ENCODE measurements at places on chromosomes 2 and 18.

- DNase-seq: no peak
These were observed 527.2 kb upstream of the SOX11 start for GRCh38 chr2:5164776-5165525.

- DNase-seq: no peak
These were observed 145.3 kb downstream of the C1D start for GRCh38 chr2:67917332-67918054.

DNA sequence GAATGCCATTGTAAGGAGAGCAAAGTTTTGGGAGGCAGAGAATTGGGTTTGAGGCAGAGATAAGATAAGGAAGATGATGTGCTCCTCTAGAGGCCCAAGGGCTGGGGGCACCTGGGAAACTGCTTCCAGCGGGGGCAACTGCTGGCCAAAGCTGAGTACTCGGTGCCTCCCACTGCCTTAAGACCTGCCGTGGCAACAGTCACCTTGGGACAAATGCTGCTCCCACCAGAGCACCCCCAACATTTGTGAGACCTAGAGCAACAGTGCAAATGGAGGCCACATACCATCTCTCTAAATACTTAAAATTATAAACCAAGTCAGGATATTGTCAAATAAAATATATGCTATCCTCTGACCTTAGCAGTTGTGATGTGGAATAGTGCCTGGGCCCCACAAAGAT lies 127.1 kb downstream of the CAPN13 start:
- DNase-seq: no peak

- DNase-seq: no peak
These were observed 146.5 kb downstream of the TRIM43 start for GRCh38 chr2:95738301-95738700.

DNA sequence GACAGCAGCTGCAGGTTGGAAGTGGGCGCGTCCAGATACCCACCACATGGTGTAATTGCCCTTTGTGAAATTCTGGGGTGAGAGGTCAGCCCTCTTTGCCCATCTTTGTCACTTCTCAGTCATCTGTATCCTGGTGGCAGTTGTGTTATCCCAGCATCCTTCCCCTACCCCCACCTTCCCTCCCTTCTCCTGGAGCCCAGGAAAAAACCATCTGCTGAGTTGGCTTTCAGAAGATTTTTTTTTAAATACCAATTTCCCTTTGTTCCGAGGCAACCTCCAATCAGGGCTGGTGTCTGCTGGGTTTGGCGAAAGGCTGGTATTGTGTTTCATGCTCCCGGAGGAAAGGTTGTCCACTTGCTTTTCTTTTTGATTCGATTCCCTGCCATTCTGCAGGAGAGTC lies 35.2 kb downstream of the SETBP1 start:
- DNase-seq: no peak

- no peak for DNase-seq
These were observed 65.4 kb downstream of the TRPM8 start for GRCh38 chr2:233982421-233983121.

DNA sequence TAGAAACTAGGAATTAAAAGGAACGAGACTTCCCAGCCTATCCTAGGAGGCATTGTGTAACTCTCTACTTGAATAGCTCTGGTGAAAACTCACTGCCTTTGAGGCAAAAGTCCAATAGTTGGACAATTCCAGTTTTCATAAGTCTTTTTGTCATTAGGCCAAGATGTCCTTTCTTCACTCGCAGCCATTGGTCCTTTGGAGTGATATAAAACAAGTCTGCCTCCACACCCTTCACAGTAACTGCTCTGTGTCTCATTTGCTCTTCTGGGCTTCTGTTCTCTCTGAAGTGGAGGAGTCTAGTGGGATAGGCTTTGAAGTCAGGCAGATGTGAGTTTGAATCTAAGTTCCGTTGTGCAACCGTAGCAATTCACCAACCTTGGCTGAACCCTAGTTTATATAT lies 28.2 kb downstream of the ANTXR1 start:
- no peak for DNase-seq

DNA sequence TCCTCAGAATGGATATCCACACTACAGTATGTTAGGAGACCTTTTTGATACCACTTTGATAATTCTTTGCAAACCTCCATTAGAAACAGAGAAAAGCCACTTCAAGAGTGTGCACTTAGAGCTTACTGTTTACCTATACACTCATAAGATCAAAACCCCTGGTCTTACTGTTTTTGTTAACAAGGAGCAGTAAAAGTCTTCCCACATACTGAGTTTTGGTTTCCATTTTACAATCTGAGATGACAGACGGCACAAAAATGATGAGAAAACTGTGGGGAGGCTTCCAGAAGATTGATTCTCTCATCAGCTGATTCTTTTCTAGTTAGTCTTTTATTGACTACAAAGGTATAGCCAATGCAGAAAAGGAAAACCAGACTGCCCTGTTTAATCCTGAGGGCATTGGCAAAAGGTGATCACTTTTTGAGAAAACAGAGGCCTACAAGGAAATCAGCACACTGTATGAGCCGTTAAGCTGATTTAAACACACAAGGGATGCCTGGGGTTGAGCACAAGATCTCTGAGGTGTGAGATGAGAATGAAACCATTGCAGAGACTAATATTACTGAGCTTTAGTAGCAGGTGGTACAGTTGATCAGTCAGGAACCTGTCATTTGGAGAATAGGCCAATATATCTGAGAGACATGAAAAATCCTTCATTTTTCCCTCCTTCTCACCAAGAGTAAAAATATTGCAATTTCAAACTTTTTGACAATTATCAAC lies 368.6 kb downstream of the GRB14 start:
- no peak for DNase-seq

DNA sequence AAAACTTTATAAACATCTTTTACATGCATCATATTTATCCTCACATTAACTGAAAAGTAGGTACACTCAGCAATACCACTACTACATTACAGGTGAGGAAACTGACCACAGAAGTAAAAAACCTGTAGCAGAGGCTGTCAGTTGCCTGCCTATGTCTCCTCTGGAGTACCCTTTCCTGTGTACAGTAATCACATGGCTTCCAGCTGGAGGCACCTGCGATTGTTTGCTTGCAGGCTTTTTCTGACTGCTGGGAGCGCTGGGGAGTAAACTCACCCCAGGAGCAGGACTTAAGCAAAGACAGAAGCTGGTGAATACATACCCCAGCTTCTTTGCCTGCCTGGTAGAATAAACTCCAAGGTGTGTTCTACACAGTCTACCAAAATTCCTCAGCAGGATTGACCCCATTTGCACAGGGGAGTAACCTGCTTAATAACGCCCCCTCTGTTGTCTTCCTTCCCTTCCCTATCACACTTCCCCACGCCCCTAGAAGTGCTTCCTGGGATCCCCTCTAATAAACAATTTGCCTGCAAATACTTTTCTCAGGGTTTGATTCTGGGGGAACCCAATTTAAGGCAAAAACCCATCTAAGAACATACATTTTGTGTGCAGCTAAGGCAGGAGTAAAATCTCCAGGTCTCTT lies 138.9 kb downstream of the PTH2R start:
- no peak for DNase-seq

- no peak for DNase-seq
These were observed 73.6 kb downstream of the CIB4 start for GRCh38 chr2:26567534-26567933.

DNA sequence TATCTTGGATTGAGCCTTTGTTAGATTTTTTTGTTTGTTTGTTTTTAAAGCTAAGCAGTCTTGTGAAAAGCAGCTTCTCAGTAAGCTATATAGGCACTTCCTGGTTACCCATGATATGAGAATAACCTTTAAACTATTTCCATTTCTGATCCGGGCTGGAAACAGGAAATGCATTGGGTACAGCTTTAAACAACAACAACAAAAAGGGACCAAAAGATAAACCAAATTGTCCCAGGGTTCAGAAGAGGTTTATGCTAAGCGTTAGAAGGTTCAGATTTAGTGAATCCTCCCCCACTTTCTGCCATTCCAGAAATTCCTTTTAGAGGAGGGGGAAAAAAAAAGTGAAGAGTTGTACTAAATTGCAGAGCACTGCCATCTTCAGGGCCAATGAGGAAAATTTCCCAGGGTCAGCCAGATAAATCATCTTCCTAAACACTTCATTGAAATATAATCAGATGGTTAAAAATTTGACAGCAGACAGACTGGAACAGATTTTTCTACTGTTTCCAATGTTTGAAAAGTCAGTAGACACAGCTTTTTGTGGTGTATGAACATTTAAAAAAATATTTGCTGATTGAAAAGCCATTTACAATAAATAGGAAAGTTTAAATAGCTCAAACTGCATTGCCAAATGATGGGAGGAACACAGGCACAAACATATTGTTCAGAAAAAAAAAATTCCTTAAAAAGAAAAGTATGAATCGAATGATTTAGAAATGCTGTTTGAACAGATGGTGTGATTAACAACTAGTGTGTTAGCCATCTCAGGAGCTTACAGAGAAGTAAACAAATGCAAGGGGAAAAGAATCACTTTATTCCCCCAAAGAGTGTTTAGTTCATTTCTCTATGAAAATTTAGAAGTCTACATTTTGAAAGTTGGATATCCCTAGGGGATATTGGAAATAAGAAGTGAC lies 189.9 kb upstream of the TANK start:
- no peak for DNase-seq

DNA sequence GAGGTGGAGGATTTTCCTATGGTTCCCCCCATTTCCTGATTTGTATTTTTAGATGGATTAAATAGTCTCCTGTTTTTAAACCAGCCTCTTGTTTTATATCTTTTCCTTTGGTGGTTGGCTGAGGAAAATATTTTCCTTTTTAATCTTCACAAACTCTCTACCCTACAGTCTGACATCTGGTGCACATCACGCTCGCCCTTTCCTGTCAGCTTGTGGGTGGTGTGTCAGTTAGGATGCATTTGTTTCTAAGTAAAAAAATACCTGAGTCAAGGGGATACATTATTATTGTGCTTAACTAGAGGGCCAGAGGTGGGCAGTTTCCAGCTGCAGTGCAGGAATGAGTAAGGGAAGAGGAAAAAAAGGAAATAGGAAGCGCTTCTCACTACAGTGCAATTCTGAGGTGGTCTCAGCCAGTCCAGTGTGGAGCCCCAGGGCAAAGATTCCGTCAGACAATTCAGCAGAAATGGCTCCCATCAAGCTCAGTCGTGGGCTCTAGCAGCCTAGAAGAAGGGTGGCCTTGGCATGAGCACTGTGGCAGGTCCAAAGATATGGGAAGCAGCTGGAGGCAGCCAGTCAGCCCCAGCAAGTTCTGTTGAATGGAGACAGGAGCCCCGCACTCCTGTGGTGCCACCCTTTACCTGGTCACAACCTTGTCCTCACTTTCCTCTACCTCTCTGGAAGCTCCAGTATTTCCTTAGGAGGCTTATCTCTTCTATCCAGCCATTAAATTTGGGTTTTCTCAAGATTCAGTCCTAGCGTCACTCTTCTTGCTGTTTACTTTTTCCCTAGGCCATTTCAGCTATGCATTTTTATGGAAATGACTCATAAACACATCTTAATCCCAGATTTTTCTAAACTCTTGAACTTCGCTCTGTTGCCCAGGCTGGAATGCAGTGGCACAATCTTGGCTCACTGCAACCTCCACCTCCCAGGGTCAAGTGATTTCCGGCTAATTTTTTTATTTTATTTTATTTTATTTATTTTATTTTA lies 18.5 kb downstream of the SFTPB start:
- no peak for DNase-seq

DNA sequence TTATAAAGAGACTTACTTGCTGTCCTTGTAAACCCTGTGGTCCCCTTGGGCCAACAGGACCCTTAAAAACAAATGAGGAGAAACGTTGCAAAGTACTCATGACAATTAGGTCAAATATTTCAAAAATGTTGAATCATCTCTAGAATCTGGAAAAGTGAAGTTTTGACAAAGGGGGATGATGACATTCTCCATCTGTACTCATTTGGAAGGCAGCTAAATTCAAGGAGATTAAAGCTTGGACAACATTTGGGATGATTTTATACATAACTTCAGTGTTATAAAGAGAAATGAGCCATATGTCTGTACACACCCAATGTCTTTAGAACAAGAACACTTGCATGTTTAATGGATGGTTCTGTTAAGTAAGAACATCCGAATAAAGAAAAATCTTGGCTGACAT lies 92.9 kb downstream of the COL5A2 start:
- no peak for DNase-seq

DNA sequence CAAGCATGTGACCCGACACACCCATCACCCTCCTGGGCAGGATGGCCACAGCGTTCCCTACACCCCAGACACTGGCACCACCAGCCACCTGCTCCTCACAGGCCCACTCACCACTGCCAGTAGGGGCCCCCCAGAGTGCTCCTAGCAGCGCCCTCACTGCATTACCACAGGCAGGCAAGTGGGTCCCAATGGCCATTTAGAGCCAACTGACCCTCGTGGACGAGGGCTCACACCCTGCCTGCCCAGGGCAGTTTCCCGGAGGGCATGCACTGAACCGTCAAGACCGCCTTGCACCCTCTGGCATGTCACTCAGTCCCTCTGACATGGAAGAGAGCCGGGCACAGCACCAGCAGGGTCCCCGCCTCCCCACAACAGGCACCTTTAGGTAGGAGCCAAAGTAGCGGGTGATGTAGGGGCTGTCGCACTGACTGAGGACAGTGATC lies 7.3 kb downstream of the STK25 start:
- DNase-seq: no peak

GRCh38 chr2:224173210-224173609 lies 134.1 kb upstream of the SERPINE2 start:
- no peak for DNase-seq

GRCh38 chr18:48885266-48885923 lies 65.4 kb downstream of the SMAD7 start:
- DNase-seq: no peak

- no peak for DNase-seq
These were observed 106.1 kb downstream of the ETAA1 start for GRCh38 chr2:67503066-67503795.

DNA sequence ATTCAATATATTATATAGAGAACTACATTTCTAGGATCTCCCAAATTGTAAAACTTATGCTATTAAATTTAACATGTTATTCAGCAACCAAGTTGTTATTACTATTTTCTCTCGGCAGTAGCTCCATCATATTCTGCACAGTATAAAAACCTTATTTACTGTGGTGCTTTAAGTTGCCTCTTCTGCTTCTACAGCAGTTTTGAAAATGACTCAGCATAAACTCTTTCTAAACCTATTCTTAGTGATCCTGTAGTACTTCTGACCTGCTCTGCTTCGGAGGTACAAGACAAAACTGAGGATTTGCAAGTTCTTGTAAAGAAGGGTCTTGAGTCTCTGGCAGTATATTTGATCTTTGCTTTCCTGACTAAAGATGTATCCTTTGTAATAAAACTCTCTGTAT lies 567.2 kb downstream of the TMX3 start:
- DNase-seq: no peak

GRCh38 chr2:134670955-134671354 lies 47.8 kb downstream of the TMEM163 start:
- DNase-seq: no peak

- DNase-seq: no peak
These were observed 59.0 kb downstream of the WDSUB1 start for GRCh38 chr2:159227467-159227866.

DNA sequence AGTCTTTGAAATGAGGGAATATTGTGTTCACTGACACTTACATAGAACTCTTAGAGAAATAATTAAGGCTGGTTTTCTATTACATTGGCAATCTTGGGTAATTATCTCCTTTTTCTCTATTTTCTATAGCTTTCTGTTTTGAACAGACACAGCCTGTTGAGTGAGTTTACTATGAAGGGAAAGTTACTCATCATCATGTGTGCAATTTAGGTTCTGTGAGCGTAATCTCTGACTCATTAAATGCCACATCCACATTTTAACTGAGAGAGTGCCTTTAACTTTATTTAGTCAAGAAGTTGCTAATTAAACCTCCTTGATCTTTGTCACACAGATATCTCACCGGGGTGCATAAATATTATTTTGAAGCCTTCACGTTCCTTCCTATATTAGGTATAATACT lies 174.0 kb upstream of the SLC8A1 start:
- no peak for DNase-seq

All from activated CD4-positive, alpha-beta T cell treated with anti-CD3 and anti-CD28 coated beads for 48 hours (primary cell).